Brain (organoid and tissue), 16 donors: ENCODE measurements at places on chromosomes 11 and 22. TPM values are rescaled to one million over a fixed set of nuclear protein-coding genes. Genes with fewer than 3 reads are reported as not detected.

The SLCO2B1 gene
- 21.9 TPM for polyA plus RNA-seq

The NEFH gene
- polyA plus RNA-seq, result 40.9 TPM

The SLC22A25 gene
- not detected for polyA plus RNA-seq

The TUBA8 gene
- polyA plus RNA-seq, result 14.4 TPM

The DDX25 gene
- 17.7 TPM for polyA plus RNA-seq

The LGALS1 gene
- polyA plus RNA-seq, result 304 TPM

The MFRP gene
- polyA plus RNA-seq, result not detected

The FOLH1 gene
- polyA plus RNA-seq, result 19.3 TPM

The RPL3 gene
- polyA plus RNA-seq, result 2,313 TPM

The OR8D1 gene
- not detected for polyA plus RNA-seq

The MS4A14 gene
- polyA plus RNA-seq, result not detected

The APOBEC3G gene
- 6.3 TPM for polyA plus RNA-seq

The ALX4 gene
- polyA plus RNA-seq, result 0.19 TPM

The SYCE3 gene
- 2.9 TPM for polyA plus RNA-seq

The DDTL gene
- 2.0 TPM for polyA plus RNA-seq

GRCh38 chr22:30668386-30668710 lies 673 bp upstream of the DUSP18 start:
- DNase-seq, result no peak

DNA sequence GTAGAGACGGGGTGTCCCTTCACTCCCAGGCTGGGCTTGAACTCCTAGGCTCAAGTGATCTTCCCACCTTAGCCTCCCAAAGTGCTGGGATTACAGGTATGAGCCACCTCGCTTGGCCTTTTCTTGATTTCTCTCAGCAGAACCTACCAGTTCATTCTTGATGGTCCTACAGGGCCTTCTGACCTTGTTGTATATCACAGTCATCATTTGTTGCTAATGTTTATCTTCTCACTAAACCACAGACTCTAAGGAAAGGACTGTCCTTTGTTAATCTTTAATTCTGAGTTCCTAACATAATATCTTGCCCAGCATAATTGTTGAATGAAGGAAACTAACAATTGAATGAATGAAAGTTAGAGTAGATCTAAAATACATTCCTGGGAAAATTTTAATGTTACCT lies 22.0 kb upstream of the ZC3H12C start:
- no peak for DNase-seq

GRCh38 chr11:88340366-88340935 lies 2.9 kb upstream of the CTSC start:
- DNase-seq, result no peak

- DNase-seq, result peak; percentile 56
Observed at GRCh38 chr22:40511604-40512003, 124.9 kb downstream of the MRTFA start.

DNA sequence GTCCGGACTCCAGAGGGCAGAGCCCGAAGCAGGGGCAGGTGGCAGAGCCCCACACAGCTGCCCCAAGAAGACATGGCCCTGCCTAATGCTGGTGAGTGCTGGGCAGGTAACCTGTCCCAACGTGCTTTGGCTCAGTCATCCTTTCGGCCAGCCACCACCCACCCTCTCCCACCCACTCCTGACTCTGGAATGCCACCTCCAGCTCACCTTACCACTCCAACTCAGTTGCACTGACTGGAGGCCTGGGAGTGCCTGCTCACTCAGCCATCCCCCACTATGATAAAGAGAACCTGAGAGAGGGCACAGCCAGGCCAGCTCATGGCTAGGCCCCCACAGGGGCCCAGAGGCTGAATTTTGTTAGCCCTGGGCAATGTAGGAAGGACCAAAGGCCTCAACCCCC lies 53.8 kb upstream of the MPEG1 start:
- no peak for DNase-seq

- no peak for DNase-seq
Observed at GRCh38 chr22:46001046-46001425, 24.1 kb upstream of the WNT7B start.

DNA sequence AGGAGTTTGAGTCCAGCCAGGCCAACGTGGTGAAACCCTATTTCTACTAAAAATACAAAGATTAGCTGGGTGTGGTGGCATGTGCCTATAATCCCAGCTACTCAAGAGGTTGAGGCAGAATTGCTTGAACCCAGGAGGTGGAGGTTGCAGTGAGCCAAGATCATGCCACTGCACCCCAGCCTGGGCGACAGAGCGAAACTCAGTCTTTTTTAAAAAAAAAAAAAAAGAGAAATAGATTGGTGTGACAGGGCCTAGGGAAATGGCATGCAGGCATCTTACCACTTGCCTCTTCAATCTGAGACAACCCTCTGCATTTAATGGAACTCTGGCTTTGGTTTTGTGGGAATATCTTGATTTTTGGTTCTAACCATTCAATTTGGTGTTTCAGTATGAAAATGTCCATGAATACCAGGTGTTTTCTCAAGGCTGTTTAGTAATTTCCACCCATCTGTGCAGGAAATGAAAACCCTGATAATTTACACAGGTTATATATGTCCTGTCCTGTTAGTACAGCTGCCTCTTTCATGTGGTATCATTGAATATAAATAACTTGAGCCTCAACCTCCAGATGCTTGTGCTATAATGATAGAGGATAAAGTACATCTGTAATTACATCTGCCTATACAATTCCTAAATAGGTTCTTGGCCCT lies 8.4 kb downstream of the XBP1 start:
- DNase-seq, result no peak

- DNase-seq, result no peak
Observed at GRCh38 chr22:46551996-46552395, 14.6 kb upstream of the CELSR1 start.

DNA sequence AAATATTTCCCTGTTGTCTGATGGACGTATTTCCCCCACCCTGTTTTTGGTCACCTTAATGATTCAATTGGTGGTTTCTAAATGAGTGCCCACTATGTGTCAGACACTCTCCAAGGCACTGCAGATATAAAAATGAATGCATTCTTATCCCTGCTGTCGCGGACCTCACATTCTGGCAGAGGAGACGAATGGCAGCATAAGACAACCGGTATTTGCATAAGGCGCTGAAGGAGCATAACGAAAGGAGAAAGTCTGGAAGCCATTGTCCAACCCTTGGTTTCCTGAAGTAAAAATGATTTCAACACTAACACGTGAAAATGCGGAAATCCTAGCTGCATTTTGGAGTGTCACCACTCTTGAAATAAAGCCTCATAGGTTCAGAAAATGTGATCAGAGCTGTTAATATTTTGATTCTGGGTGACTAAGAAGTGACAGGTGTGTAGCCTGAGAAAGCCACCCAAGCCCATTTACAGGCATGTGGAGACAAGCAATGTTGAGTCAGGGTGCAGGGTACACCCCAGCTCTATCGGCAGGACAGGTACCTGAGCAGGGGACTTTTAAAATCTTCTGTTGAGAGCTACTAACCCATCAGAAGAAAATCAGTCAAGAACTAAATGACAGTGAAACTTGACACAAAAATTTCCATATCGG lies 10.1 kb upstream of the GAB2 start:
- no peak for DNase-seq

- DNase-seq, result no peak
Observed at GRCh38 chr11:71491940-71492339, 35.1 kb upstream of the KRTAP5-7 start.

- no peak for DNase-seq
Observed at GRCh38 chr22:46748908-46749675, 11.0 kb upstream of the CERK start.

GRCh38 chr22:48352086-48352911 lies 1475.4 kb downstream of the BRD1 start:
- DNase-seq, result no peak

- no peak for DNase-seq
Observed at GRCh38 chr11:69073469-69073868, 24.7 kb downstream of the TPCN2 start.

GRCh38 chr11:78205256-78205655 lies 16.5 kb downstream of the USP35 start:
- no peak for DNase-seq

- peak; percentile 72 for DNase-seq
Observed at GRCh38 chr11:11069841-11070835, 212.3 kb upstream of the ZBED5 start.

- DNase-seq, result no peak
Observed at GRCh38 chr11:71998649-71999310, at the start of gene IL18BP. TSS of gene IL18BP (plus strand) at chr11:71998909. CDS start at chr11:71999985, 1,076 bp downstream.

DNA sequence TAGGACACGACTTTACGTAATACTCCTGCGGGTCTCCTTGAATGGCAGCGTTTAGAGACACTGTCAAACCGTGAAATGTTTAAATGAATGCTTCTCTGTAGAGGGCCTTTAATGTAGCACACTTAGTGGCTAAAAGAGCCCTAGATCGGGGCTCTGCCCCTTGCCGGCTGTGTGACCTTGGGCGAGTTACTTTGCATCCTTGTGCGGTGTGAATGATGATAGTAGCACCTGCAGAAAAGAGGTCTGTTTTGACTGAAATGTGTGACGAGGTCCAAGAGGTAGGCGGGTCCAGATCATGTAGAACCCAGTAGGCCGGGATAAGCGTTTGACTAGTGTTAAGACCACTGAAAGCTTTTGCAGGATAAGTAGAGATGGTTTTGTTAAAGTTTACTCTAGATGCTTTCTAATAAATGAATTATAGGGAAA lies 866 bp downstream of the MED17 start:
- peak; percentile 6 for DNase-seq

DNA sequence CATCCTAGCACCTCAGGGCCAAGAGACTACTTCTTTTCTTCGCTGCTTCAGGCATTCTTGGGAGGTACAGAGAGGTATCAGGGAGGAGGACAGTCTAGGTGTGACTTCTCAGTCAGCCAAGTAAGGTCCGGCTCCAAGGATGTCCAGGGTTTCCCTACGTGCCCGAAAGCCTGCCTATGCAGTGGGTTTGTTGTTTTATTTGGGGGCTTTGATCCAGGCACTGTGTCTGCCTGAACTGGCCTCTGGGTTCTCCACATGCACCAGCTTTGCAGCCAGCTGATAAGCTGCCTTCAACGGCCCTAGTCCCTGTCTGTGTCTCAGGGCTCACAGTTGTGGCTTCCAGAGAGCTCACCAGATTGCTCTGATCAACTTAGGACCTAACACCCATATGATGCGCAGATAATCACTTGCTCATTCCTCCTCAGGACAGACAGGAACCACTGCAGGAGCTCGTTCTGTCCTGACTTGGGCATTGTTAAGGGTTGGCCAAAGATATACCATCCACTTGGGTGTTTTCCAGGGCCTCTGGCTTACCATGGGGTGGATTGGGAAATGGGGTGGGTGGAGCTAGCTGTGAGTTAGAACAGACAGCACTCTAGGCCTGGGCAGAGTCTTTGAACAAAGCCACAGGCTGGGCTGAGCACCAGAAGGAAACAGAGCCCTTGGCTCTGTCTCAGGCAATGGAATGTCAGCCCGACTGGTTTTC lies 45.5 kb upstream of the CRYBB3 start:
- DNase-seq, result no peak

DNA sequence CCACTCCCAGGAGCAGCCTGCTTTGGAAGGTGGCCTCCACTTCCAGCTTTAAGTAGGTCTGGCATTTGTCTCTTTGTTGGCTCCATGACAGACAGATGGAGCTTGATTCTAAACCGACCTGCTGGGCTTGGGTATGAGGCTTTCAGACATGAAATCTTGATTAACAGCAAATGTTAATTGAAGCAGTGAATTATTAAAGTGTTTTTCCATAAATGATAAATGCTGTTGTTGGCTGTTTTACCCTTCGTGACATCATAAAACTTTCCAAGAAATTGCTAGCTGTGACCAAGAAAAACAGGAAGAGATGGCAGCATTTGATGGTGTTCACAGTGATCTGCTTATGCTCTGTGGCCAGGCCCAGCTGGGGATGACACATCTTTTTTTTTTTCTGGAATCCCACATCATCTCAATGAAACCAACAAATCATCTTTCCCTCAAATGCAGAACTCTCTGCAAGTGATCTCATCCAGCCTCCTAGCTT lies 66.1 kb downstream of the RBMXL2 start:
- peak; percentile 14 for DNase-seq

GRCh38 chr11:66958956-66959274 lies 732 bp upstream of the PC start:
- no peak for DNase-seq

- no peak for DNase-seq
Observed at GRCh38 chr11:2671748-2672147, 28.0 kb downstream of the KCNQ1OT1 start.

DNA sequence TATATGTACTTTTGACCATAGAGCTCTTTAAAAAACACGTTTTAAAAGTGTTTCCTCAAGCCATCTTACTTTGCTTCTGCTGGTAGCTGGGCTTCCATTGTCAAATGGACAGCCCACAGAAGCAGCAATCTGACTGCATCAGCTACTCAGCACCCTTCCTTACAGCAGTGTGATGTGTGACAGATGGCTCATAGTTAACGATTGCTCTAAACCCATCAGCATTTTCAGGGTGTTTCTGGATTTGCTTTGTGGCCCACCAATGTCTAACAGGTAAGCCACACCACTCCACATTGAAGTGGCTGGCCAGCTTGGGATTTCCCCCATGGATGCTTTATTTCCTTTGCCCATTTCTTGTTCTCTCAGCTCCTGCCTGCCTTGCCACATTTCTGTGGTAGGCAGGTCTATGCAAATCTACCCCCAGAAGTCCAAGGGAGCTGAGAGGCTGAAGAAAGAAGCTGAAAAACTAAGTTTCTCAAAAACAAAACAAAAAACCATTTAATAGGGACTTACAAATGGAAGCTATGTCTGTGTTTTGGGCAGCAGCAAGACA lies 7.3 kb upstream of the FAR1 start:
- no peak for DNase-seq

- peak; percentile 70 for DNase-seq
Observed at GRCh38 chr11:3849297-3849874, 6.1 kb upstream of the STIM1 start.

DNA sequence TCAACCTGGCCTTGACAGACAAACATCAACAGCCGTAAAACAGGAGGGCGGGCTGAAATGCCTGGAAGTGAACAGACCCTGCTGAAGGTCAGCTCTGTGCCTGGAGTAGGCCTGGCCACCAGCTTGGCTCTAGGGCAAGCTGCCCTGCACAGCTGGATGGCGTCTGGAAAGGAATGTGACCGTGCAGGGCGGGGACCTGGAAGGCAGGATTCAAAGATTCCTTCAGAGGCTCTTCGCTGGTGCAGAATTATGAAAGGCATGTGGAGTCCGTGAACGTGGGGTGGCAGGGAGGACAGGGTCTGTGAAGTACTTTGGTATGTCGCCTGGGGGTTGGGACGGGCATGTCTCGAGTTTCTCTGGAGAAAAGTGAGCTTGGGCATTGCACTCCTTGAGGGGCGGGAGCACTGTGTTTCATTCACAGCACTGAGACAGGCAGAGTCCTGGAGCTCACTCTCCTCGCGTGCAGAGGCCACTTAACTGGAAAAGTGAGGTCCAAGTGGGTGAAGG lies 1.5 kb downstream of the EHD1 start:
- DNase-seq, result no peak

DNA sequence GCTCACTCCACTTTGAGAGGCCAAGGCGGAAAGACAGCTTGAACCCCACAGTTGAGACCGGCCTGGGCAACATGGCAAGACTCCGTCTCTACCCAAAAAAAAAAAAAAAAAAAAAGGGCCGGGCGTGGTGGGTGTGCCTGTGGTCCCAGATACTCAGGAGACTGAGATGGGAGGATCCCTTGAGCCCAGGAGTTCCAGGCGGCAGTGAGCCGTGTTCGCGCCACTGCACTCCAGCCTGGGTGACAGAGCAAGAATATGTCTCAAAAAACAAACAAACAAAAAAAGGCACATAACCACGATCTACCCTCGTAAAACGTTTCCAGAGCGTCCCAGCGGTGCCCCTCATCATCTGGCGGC lies 861 bp upstream of the RAD9A start:
- DNase-seq, result no peak

- no peak for DNase-seq
Observed at GRCh38 chr11:955154-956063, 29.7 kb downstream of the AP2A2 start.

GRCh38 chr22:26471522-26471921 lies 12.1 kb downstream of the HPS4 start:
- no peak for DNase-seq

- no peak for DNase-seq
Observed at GRCh38 chr22:26380072-26380830, 48.8 kb upstream of the ASPHD2 start.
